Posterior cingulate gyrus (tissue), 11 donors: ENCODE measurements at places on chromosomes 5 and 9.

GRCh38 chr5:141950207-141951005, 7.6 kb downstream of the PCDH12 start:
- DNase-seq: no peak

DNA sequence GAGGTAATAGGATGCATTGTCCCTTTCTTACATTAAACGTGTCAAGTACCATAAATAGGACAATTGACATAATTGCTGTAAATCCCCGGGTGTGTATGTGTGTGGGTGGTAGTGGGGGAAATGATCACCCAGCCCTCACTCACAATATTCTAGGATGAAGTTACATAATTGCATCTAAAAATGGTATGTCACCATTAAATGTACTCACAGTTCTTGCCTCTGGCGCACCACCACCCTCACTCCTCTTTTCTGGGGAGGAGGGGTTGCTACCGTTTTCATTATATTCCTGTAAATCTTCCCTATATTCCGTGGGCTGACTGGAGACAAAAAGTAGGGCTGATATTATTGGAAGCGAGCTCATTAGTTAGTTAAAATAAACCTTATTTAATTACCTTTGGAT, 563.8 kb downstream of the TLR4 start:
- no peak for DNase-seq

DNA sequence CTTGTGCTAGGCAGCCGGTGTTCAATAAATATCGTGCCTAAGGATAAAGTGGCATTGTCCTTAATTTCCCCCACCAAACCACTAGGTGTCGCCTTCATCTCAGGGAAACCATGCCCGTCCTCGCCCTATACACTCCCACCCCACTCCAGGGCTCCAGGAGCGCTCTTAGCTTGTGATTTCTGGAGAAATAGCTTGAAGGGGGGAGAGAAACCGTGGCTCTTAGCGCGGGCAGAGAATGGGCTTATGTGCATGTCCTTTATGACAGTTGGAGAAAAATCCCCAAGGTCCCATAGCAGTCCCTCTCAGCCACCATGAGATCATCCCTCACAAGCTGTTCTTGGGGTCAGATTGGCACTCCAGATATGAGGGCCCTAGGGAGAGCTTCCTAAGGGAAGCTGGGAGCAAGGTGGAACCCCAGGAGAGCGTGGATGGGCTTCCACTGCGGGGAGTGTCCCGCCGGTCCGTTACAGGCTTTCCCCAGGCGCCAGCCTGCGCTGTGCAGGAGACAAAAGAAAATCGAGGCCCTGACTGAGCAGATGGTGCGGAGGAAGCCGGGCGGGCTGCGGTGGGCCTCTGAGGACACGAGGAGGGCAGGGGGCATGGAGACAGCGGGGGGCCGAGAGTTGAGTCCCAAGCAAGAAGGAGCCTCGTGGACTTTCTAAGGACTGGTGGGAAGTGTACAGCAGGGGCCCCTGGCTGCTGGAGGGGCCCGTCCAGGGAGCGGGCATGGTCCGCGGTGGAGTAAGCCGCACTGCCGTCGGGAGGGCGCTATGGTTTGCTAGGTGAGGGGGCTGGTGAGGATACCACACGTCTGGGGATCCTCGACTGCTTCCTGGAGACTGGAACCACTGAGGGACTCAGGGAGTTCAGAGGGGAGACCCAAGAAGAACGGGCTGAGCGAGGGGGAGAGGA, 750 bp upstream of the NPR2 start:
- DNase-seq: no peak

- no peak for DNase-seq
Measured at GRCh38 chr9:126687930-126688461, 74.3 kb downstream of the LMX1B start.

DNA sequence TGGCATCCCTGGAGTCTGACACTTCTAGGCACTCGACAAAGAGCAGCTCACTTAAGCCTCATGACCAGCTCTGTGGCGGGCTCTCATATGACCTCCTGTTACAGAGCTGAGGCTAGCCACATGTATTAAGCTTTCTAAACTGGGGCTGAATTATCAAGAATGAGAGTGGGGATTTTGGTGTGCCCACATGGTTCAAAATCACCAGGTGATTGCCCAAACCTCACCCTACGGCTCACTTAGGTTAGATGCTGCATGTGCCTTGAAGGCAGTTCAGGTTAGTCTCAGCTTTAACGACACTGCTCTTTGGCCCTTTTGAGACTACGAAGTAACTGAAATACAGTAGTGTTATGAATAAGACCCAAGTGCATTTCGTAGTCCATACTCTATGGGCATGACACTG, 39.4 kb upstream of the SMIM32 start:
- DNase-seq: no peak

- DNase-seq: no peak
Measured at GRCh38 chr5:136128481-136128880, 4.2 kb upstream of the SMAD5 start.

- no peak for DNase-seq
Measured at GRCh38 chr5:58775701-58776262, 192.9 kb downstream of the RAB3C start.

- no peak for DNase-seq
Measured at GRCh38 chr5:150781706-150782614, 3.4 kb downstream of the SMIM3 start.

DNA sequence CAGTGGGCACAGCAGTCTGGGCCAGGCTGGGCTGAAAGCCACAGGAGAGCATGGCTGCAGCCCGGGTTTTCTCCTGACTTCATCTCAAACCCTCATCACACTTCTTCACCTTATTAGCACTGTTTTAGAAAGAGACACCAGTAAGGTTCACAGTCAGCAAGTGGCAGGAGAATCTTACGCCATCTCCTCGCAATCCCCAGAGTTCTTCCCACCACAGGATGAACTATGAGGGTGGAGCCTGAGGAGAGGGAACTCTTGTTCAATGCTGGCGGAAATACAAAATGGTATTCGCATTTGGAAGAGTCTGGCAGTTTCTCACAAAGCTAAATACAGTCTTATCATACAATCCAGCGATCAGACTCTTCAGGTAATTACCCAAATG, 14.7 kb downstream of the BICD2 start:
- no peak for DNase-seq

GRCh38 chr5:36147681-36148080, 4.0 kb downstream of the LMBRD2 start:
- no peak for DNase-seq

DNA sequence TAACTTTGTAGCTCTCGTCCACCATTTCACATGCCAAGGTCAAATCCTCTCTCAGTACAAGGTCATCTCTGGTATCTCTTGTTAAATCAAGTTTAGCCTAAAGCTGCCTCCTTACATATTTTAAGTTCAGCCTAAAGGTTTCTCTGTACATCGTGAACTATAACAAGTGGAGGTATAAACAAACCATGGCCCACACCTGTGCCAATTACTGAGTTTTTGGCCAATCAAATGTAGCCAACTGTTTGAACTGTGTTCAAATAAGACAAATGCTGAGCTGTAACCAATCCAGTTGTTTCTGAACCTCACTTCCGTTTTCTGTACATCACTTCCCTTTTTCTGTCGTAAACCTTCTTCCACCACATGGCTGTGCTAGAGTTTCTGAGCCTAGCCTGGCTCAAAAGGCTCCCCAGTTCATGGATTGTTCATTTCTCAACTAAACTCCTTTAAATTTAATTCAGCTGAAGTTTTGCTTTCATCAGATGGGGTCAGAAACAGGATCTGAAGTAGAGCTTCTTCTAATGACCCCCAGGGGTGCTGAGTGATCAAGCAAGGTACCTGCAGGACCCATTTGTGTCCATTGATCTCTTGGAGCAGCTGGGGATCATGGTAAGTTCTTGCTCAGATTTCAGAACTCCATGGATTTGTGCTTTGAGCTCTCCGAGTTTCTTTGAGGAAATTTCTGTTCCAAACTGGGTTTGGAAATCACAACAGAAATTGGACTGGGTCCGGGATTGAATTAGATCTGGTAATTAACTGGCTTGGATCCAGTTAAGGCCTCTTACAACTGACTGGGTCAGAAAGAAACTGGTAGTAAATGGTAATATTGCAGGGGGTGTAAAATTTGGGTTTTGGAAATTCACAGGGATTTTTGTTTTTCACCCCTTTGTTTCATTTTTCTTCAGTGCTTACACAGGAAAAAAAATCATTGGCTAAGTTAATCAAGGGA, 11.0 kb upstream of the NANS start:
- DNase-seq: no peak

- no peak for DNase-seq
Measured at GRCh38 chr9:131728961-131729360, 10.9 kb downstream of the RAPGEF1 start.

GRCh38 chr5:13987843-13988464, 43.5 kb upstream of the DNAH5 start:
- DNase-seq: no peak

GRCh38 chr9:38063363-38063707, 5.7 kb downstream of the SHB start:
- DNase-seq: no peak

- peak; percentile 21 for DNase-seq
Measured at GRCh38 chr5:96384353-96384752, 48.7 kb downstream of the PCSK1 start.

DNA sequence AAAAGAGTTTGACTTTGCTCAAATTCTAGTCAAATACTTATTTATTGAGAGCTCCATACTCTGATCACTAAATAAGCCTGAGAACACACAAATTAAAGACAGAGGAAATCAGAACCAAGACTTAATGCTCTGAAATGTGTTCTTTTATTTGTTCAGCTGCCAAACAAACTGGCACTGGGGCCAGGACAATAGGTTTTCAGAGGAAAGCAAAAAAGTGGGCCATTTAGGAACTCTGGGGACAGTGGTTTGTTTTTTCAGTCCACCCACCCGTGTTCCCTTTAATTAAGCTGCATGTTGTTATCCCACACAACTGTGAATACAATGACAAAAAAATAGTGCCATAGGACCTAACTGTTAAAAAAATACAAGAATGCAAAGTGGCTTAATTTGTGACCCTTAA, 95.4 kb upstream of the RETREG1 start:
- DNase-seq: no peak
